ENCODE measurements at places on chromosomes 2 and 18.

- no peak for DNase-seq
These were observed 83.1 kb downstream of the PDCL3 start for GRCh38 chr2:100645695-100646429.

DNA sequence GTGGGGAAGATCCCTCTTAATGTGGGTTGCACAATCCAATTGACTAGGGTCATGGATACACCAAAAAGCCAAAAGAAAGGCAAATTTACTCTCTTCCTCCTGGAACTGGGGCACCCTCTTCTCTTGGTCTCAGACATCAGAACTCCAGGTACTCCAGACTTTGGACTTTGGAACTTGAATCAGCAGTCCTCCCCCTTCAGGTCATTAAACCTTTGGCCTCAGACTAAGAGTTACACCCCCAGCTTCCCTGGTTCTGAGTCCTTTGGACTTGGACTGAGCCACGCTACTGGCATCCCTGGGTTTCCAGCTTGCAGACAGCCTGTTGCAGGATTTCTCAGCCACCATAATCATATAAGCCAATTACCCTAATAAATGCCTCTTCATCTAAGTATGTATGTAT is 50.8 kb upstream of the KIF5C start:
- no peak for DNase-seq

GRCh38 chr2:46225730-46226129 is 71.5 kb upstream of the EPAS1 start:
- no peak for DNase-seq

DNA sequence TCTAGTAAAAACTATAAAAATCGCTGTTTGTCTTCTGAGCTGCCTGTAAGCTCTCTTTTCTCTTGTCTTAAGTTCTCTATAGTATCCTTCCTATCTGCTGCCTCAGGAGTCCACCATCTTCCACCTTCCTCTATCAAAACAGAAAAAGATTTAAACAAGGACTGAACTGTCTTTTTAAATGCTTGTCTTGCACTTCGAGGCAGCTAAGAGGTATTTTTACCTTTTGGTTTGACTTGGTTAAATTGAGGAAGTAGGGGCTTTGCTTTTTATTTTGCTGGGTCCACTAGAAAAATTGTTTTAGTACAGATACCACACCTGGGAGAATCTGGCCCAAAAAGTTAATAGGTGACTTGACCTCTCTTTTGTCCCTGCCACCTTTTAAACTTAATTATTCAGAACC is 12.2 kb downstream of the SESTD1 start:
- DNase-seq = no peak

DNA sequence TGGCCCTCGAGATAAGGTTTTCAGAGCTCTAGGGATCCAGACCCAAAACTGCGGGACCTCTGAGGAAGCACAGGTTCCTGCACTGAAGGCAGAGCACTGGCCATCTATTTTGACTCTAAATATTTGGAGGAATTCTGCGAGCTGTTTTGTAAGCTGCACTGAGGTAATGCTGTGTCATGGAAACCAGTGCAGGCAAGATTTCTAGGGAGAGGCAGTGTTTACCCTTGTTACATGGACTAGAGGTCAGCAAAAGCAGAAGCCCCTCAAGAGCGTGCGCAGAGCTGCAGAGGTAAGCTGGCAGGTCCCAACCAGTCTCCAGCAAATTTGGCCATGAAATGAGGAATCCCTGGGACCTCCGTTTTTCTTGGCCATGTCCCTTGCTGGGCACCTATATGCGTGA is 137.3 kb downstream of the RNF152 start:
- DNase-seq = no peak

GRCh38 chr2:190889175-190889943 is 8.7 kb downstream of the GLS start:
- no peak for DNase-seq

DNA sequence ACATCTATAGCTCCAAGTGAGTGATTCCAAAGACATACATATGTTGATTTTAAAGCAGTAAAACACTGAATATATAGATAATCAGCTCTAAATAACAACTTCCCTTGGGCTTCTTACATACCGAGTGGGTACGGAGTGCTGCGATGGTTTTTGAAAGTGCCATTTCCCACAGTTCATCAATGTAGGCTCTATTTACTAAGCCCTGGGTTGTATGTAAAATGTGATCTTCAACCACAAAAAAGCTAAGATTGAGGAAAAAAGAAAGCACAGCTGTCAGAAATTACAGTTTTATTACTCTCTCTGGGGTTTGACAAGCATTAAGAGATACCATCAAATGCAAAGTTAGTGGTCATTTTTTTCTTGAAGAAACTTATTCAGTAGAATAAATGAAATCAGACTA is 312.8 kb downstream of the EXOC6B start:
- no peak for DNase-seq

- no peak for DNase-seq
These were observed 44.0 kb upstream of the BIN1 start for GRCh38 chr2:127150996-127151395.

GRCh38 chr2:220641137-220641536 is 931.0 kb downstream of the EPHA4 start:
- DNase-seq = no peak
